NCI-H187 (cell line): ENCODE measurements at places on chromosomes 13 and 19.

DNA sequence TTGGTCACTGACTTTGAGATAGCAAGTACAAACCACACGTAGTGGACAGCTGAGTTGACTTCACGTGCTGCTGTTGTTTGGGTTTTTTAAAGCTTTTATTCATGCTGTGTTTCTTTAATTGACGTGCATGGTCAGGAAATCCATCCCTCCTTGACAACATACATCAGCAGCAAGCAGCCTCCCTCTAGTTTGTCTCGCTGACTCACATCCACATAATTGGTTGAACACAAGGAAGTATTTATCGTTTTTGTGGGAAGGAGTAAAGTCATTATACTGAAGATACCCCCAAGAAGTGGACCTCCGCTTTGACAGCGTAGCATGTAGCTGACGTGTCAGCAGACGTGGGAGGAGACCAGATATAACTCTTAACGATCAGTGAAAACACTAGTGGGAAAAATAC lies 355.8 kb downstream of the MYO16 start:
- no peak for DNase-seq

GRCh38 chr13:80737513-80737912 lies 396.6 kb upstream of the SPRY2 start:
- no peak for DNase-seq

DNA sequence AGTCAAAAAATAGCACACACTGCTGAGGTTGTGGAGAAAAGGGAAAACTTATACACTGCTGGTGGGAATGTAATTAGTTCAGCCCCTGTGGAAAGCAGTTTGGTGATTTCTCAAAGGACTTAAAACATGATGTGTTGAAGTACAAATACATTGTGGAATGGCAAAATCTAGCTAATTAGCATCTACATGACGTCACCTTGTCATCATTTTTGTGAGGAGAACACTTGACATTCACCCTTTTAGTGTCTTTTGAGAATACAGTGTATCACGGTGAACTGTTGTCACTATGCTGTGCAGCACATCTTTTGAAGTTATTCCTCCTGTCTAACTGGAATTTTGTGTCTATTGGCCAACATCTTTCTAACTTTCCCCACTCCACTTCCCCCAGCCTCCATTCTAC lies 5.6 kb downstream of the OR7A10 start:
- DNase-seq: no peak

DNA sequence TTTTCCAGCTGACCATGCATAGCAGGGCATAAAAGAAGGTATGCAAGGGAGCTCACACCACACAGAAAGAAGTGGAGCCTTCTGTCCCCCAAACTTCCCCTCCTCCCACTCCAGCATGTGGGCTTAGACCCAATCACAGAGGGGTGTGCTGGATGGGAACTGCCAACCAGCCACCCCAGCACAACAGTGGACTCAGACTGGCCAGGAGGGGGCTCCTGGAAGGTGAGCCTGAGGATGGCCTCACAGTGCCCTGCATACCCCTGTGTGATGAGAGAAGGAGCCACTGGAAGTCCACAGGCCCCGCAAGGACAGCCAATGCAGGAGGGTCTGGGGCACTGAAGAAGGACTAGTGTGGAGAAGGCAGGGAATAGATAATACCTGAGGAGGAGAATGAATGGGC lies 106.9 kb upstream of the SERP2 start:
- DNase-seq: no peak

GRCh38 chr19:33280351-33280921 lies 21.9 kb downstream of the CEBPA start:
- DNase-seq: peak; percentile 15

DNA sequence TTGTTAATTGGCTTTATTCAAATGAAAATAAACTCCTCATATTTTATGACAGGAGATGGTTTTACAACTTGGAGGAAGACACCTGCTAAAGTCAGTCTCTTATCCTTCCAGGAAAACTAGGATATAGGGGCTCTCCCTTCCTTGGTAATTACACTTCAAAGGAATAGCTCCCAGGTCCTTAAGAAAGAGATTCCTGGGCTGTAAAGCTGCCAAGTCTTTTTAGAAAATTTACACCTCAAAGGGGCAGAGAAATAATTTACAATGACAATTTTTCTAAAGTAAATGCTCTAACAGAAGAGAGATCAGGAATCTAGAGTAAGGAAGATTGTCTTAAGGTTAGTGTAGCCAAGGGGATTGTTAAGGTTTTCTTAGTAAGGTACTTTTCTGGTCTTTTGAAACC lies 1359.0 kb downstream of the OLFM4 start:
- no peak for DNase-seq
